Glutamatergic neuron (in vitro differentiated cells): ENCODE measurements at places on chromosomes 3 and 15. TPM values are rescaled to one million over a fixed set of nuclear protein-coding genes. Genes with fewer than 3 reads are reported as not detected.

- peaks cover 8% of the 10 kb centered on the region for H3K27me3 ChIP-seq
- peak overlapping the region; percentile 94 for H3K27ac ChIP-seq
- no peak for DNase-seq
Observed at GRCh38 chr3:139388821-139389551, 461 bp downstream of the COPB2 start.

GRCh38 chr3:180929376-180929775 lies 16.9 kb downstream of the FXR1 start:
- no peaks in the 10 kb centered on the region for H3K36me3 ChIP-seq
- H3K27me3 ChIP-seq = no peaks in the 10 kb centered on the region
- H3K4me1 ChIP-seq = peaks cover 11% of the 10 kb centered on the region
- no peak overlapping the region for H3K27ac ChIP-seq
- H3K4me3 ChIP-seq = no peak overlapping the region

DNA sequence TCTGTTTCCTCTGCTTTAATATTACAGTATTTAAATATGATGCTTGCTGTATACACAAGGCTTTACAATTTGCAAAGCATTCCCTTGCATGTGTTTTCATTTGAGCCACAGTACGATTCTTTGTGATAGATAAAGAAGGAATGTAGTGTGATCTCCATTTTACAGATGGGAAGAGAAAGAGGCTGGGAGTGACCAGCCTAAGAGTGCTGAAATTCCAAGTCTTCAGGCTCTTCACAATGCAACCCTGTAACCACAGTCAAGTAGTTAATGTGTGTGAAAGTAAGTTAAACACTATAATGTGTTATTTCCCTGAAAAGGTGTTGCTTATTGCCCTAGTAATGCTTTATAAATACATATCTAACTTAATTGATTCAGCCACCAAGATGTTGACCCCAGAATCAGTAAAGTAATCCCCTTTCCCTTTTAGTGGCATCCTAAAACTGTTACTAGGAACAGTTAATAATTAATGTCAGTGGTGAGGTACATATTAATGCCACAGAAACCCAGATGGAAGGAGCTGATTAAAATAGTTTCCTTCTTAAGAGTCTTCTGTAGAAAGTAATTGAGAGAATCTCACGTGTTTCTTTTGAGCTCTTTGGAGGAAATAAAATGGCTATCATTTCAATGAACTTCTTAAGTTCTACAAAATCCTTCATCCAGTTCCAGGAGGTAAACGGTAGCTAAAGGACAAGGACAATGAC lies 110.4 kb downstream of the IL12A start:
- DNase-seq = no peak
- H3K4me3 ChIP-seq = no peak overlapping the region
- no peak overlapping the region for H3K27ac ChIP-seq
- no peaks in the 10 kb centered on the region for H3K4me1 ChIP-seq
- peaks cover 3% of the 10 kb centered on the region for H3K27me3 ChIP-seq
- peaks cover 4% of the 10 kb centered on the region for H3K36me3 ChIP-seq

DNA sequence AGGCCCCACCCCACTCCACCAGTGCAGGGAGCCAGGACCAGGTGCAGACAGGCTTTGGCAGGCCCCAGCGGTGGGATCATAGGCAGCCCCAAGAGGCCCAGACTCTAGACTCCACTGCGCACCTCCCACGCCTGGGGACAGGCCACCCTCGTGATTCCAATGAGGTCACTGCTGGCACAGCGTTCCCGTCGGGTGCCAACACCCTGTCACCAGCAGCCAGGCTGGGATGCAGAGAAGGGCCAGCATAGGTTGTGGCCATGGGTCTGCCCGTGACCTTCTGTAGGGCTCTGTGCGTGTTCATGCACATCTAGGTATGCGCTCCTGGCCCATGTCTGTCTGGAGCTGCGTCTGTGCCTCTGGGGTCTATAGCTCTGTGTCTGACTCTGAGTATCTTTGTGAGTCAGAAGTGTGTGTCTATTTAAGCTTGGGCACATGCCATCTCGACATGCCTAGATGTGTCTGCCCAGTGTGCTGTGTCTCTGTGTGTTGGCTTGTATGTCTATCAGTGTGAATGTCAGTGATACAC lies 13.0 kb downstream of the VIPR1 start:
- no peaks in the 10 kb centered on the region for H3K27me3 ChIP-seq
- H3K27ac ChIP-seq = no peak overlapping the region
- no peaks in the 10 kb centered on the region for H3K4me1 ChIP-seq

DNA sequence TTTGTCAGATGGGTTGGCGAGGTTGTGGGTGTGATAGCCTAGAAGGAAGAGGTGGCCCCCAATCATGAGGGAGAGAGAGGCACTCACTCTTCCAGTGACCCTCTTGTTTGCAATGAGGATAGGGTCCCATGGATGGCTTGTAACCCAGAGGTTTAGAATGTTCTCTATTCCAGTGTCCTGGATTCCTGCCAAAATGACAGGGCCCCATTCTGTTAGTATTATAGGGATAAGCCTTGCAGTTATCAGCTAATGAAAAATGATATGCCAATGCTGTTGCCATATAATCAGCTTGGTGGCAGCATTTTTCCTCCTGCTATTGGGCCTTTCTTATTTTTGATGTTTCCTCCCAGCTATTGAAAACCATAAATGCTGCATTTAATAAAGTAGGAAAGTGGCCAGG lies 23.3 kb upstream of the SENP7 start:
- H3K4me1 ChIP-seq = no peaks in the 10 kb centered on the region
- peaks cover 6% of the 10 kb centered on the region for H3K36me3 ChIP-seq
- H3K27ac ChIP-seq = no peak overlapping the region
- no peak overlapping the region for H3K4me3 ChIP-seq

DNA sequence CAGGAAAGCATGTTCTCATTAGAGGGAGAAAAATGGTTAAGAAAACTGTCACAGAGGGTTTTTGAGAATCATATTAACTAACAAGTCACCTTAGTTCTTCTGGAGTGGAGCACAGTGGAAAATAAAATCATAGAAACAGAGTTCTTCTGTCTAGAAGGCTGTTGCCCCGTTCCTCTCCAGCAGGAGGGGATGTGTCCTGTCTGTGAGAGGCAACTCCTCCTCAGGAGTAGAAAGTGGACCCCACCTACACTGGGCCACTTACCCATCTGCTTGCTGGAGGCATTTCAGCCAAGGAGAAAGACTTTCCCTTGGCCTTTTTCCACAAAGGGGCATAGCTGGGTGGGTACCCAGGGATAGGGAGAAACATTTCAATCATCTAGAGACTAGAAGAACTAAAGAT lies 106.6 kb downstream of the SSR3 start:
- H3K4me1 ChIP-seq = peaks cover 9% of the 10 kb centered on the region
- H3K27ac ChIP-seq = no peak overlapping the region
- peak; percentile 42 for DNase-seq
- no peak overlapping the region for H3K4me3 ChIP-seq
- no peaks in the 10 kb centered on the region for H3K36me3 ChIP-seq

DNA sequence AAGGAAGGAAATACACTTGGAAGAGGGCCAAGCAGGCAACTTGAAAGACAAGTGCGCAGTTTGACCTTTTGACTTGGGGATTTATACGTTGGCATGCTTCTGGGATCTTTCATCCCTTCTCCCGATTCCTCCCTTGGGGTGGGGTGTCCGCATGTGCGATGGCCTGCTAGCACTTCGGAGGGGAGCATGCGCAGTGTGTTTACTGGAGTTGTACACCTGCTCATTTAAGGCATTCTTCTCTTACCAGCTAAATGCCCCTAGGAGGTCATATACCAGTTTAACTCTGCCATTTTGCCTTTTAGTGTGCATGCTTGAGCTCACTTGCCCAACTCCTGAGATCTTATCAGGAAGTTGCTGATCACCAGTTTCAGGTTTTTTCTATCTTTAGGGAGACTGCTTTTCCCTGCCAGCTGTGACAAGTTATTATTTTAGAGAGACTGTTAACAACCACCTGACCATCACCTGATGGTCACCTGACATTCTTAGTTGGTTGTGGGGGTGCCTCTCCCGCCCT lies 63.5 kb downstream of the BFSP2 start:
- no peak for DNase-seq
- H3K36me3 ChIP-seq = no peaks in the 10 kb centered on the region
- H3K27ac ChIP-seq = no peak overlapping the region
- H3K4me3 ChIP-seq = no peak overlapping the region

GRCh38 chr3:150327678-150328653 lies 80.1 kb upstream of the TSC22D2 start:
- H3K27ac ChIP-seq = no peak overlapping the region
- DNase-seq = no peak
- peaks cover 1% of the 10 kb centered on the region for H3K27me3 ChIP-seq
- H3K4me1 ChIP-seq = no peaks in the 10 kb centered on the region
- no peaks in the 10 kb centered on the region for H3K36me3 ChIP-seq
- H3K4me3 ChIP-seq = no peak overlapping the region

DNA sequence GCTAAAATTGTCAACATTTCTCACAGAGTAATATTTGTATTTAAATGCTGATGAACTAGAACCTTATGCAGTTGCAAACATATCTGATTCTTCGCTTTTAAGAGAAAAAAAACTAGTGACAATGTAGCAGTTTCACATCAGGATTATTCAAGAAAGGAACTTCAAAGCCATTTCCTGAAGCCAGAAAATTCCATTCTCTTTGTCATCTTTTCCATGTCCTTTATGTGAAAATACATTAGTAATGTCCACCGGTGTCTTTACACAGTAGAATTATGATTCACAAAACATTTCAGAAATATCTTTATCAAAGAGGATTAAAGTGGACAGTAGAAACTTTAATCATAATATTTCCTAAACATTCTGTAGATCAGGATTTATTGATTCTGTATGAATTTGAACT lies 12.7 kb upstream of the LXN start:
- no peaks in the 10 kb centered on the region for H3K36me3 ChIP-seq
- no peaks in the 10 kb centered on the region for H3K4me1 ChIP-seq
- no peak for DNase-seq
- no peak overlapping the region for H3K4me3 ChIP-seq
- no peak overlapping the region for H3K27ac ChIP-seq
- H3K27me3 ChIP-seq = no peaks in the 10 kb centered on the region

- no peaks in the 10 kb centered on the region for H3K4me1 ChIP-seq
- no peaks in the 10 kb centered on the region for H3K36me3 ChIP-seq
- H3K27me3 ChIP-seq = no peaks in the 10 kb centered on the region
- no peak overlapping the region for H3K27ac ChIP-seq
Observed at GRCh38 chr3:172622916-172623700, 87.8 kb downstream of the NCEH1 start.

GRCh38 chr3:194161131-194162045 lies 25.4 kb downstream of the HES1 start:
- H3K36me3 ChIP-seq = no peaks in the 10 kb centered on the region
- peaks cover 6% of the 10 kb centered on the region for H3K4me1 ChIP-seq
- no peak for DNase-seq
- H3K4me3 ChIP-seq = no peak overlapping the region
- peaks cover 2% of the 10 kb centered on the region for H3K27me3 ChIP-seq
- H3K27ac ChIP-seq = no peak overlapping the region

DNA sequence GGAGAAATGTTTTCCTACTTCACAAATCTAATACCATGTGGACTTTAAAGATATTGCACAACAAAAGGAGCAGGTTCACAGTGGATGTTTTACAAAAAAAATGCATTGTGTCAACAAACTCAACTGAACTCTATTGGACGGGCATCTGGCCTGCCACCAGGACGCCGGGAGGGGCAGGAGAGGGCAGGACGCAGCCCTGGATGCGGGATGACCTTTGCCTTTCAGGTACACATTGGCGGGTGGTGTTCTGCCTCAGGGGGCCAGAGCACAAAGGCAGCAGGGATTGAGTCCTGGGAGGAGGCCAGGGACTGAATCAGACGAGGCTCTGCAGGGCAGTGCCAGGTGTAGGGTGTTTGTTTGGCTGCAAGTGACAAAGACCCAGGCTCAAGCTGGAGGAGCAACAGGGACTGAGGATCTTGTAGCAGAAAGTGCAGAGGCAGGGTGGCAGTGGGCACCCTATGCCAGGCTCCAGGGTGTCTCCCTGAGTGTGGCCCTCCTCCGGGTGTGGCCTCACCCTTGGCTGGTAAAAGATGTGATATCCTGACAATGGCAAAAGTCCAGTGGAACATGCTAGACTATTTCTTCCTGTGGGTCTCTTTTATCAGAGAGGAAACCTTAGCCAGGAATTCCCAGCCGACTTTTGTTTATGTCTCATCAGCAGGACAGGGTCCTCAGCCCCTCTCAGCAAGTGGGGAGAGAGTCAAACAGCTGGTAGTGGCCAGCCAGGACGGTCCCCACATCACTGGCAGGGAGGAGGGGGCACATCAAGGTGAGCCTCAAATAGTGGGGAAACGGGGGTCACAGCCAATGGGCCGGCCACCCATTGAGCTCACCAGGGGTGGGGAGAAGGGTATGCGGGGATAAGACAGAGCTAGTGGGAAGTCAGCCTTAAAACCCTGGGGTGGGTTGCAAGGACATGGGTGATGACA lies 29.7 kb upstream of the KLF13 start:
- peaks cover 18% of the 10 kb centered on the region for H3K27me3 ChIP-seq
- peak overlapping the region; percentile 97 for H3K27ac ChIP-seq
- H3K4me3 ChIP-seq = peak overlapping the region; percentile 73
- DNase-seq = no peak

- peaks cover 4% of the 10 kb centered on the region for H3K4me1 ChIP-seq
- H3K27ac ChIP-seq = no peak overlapping the region
- no peak for DNase-seq
- H3K4me3 ChIP-seq = no peak overlapping the region
Observed at GRCh38 chr15:65056868-65057548, 10.8 kb downstream of the RASL12 start.

DNA sequence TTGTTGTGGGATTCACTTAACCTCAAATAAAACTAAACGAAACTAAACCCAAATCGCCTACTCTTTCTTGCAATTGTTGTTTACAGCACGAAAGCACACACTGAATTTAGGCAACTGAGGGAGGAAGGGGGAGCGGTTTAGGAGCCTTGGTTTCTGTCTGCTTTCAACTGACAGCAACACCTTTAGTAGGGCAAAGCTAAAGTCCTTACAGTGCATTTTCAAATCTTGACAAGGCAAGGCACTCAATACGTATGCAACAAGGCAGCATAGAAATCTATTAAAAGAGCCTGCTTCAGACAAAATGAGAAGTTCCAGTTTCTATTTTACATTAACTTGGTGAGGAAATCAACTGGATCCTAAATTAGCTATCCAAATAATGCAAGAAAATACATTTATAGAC lies 174.6 kb downstream of the CHST2 start:
- no peak overlapping the region for H3K27ac ChIP-seq
- H3K4me3 ChIP-seq = no peak overlapping the region
- H3K27me3 ChIP-seq = peaks cover 3% of the 10 kb centered on the region
- peaks cover 7% of the 10 kb centered on the region for H3K4me1 ChIP-seq

GRCh38 chr15:38894243-38894948 lies 329.8 kb upstream of the RASGRP1 start:
- no peak overlapping the region for H3K4me3 ChIP-seq
- no peaks in the 10 kb centered on the region for H3K4me1 ChIP-seq
- peaks cover 6% of the 10 kb centered on the region for H3K36me3 ChIP-seq

Gene GOLGA8A
- 85.7 TPM for total RNA-seq

Gene CNTN3
- 2.2 TPM for total RNA-seq

Gene SI
- total RNA-seq = not detected

Gene DAZL
- total RNA-seq = 0.51 TPM

Gene AMIGO3
- total RNA-seq = 1.4 TPM

Gene HGD
- not detected for total RNA-seq

Gene RGMA
- total RNA-seq = 56.6 TPM

Gene GPR15
- total RNA-seq = not detected
